ENCODE measurements at places on chromosomes 12 and 14.
A peak's percentile ranks its signal among the peaks of the same experiment; 100 is the strongest.

DNA sequence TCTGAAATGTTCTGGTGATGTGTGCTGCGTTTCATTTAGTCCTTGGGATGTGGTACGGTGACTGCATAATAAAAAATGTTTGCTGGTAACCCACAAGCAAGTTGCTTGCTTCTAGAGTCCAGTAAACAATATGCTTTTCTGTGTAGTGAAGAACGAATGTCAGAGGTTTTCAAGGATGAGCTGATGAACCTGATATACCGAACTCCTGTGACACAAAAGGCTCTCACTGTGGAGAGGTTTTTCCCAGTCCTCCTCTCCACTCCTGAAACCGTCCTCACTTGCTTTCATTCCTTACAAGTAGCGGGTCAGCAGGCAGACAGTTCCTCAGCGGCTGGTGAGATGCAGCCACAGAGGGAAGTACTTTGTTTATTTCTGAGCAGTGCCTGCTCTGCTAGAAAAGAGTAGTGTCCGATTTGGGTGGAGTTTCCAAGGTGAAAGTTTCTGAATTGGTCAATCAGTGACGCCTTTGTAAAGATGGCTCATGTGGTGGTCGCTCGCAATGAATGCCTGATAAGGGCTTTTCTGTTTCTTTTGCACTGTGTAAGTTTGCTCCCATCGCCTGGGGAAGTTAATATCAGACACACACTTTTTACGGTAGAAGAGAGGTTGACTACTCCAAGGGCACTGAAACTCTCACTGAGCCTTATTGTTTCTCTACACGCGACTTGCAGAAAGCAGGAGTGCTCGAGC lies 3.0 kb downstream of the ETV6 start:
- H3K27me3 ChIP-seq = no peaks in the 10 kb centered on the region
- no peak for ATAC-seq
- no peaks in the 10 kb centered on the region for H3K36me3 ChIP-seq
- peak overlapping the region; percentile 77 for H3K4me3 ChIP-seq
- peaks cover 5% of the 10 kb centered on the region for H3K4me1 ChIP-seq

- no peaks in the 10 kb centered on the region for H3K27me3 ChIP-seq
- no peak overlapping the region for H3K4me3 ChIP-seq
- H3K4me1 ChIP-seq = no peaks in the 10 kb centered on the region
- no peaks in the 10 kb centered on the region for H3K36me3 ChIP-seq
These were observed 911.7 kb upstream of the TMEM132C start for GRCh38 chr12:127355061-127355841.

- no peaks in the 10 kb centered on the region for H3K27me3 ChIP-seq
- no peak for ATAC-seq
- no peak overlapping the region for H3K27ac ChIP-seq
- no peaks in the 10 kb centered on the region for H3K36me3 ChIP-seq
- no peaks in the 10 kb centered on the region for H3K4me1 ChIP-seq
These were observed 36.9 kb downstream of the PSEN1 start for GRCh38 chr14:73173092-73173735.

DNA sequence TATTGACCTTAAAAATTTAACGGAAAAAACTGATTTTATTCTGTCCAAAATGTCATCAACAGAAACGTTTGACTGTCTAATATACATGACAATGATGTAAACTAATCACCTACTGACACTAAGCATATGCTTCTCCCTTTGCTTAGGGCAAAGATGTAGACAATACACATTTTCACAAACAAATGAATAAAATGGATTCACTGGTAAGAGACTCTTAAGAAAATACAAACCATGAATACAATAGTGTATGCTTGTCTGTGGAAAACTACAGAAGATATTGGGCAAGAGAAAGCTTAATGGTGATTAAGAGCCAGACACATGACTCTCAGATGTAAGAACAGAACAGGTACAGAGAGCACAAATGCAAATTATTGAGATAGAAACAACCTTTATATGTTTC lies 1248.7 kb downstream of the FSCB start:
- H3K36me3 ChIP-seq = no peaks in the 10 kb centered on the region
- H3K4me3 ChIP-seq = no peak overlapping the region
- no peaks in the 10 kb centered on the region for H3K27me3 ChIP-seq
- no peak for ATAC-seq

- ATAC-seq = no peak
- H3K27me3 ChIP-seq = no peaks in the 10 kb centered on the region
- H3K36me3 ChIP-seq = no peaks in the 10 kb centered on the region
- no peaks in the 10 kb centered on the region for H3K4me1 ChIP-seq
- H3K4me3 ChIP-seq = no peak overlapping the region
- H3K27ac ChIP-seq = no peak overlapping the region
These were observed 25.9 kb downstream of the PKP2 start for GRCh38 chr12:32870716-32871115.

- H3K27me3 ChIP-seq = no peaks in the 10 kb centered on the region
- ATAC-seq = no peak
- no peak overlapping the region for H3K27ac ChIP-seq
- no peaks in the 10 kb centered on the region for H3K4me1 ChIP-seq
- H3K36me3 ChIP-seq = peaks cover 53% of the 10 kb centered on the region
These were observed 29.6 kb downstream of the P2RX4 start for GRCh38 chr12:121239351-121240061.

DNA sequence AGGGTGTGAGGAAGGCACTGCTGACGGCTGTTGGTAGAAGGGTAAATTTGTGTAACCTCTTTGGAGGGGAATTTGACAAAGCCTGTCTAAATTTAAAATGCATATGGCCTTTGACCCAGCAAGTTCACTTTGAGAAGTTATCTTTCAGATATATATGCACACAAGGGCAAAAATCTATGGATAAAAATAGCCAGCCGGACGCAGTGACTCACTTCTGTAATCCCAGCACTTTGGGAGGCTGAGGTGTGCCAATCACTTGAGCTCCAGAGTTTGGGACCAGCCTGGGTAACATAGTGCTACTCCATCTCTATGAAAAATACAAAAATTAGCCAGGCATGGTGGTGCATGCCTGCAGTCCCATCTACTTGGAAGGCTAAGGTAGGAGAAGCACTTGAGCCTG lies 13.4 kb downstream of the UBC start:
- no peak overlapping the region for H3K4me3 ChIP-seq
- ATAC-seq = no peak
- H3K27me3 ChIP-seq = no peaks in the 10 kb centered on the region
- no peaks in the 10 kb centered on the region for H3K36me3 ChIP-seq
- peaks cover 38% of the 10 kb centered on the region for H3K4me1 ChIP-seq

GRCh38 chr12:84874125-84874824 lies 38.3 kb downstream of the SLC6A15 start:
- ATAC-seq = peak; percentile 58
- H3K36me3 ChIP-seq = no peaks in the 10 kb centered on the region
- H3K4me3 ChIP-seq = no peak overlapping the region
- no peaks in the 10 kb centered on the region for H3K27me3 ChIP-seq
- no peak overlapping the region for H3K27ac ChIP-seq

- no peak overlapping the region for H3K4me3 ChIP-seq
- no peaks in the 10 kb centered on the region for H3K27me3 ChIP-seq
- no peak overlapping the region for H3K27ac ChIP-seq
- no peaks in the 10 kb centered on the region for H3K36me3 ChIP-seq
- no peak for ATAC-seq
These were observed 21.6 kb downstream of the EXOC5 start for GRCh38 chr14:57246933-57247657.

DNA sequence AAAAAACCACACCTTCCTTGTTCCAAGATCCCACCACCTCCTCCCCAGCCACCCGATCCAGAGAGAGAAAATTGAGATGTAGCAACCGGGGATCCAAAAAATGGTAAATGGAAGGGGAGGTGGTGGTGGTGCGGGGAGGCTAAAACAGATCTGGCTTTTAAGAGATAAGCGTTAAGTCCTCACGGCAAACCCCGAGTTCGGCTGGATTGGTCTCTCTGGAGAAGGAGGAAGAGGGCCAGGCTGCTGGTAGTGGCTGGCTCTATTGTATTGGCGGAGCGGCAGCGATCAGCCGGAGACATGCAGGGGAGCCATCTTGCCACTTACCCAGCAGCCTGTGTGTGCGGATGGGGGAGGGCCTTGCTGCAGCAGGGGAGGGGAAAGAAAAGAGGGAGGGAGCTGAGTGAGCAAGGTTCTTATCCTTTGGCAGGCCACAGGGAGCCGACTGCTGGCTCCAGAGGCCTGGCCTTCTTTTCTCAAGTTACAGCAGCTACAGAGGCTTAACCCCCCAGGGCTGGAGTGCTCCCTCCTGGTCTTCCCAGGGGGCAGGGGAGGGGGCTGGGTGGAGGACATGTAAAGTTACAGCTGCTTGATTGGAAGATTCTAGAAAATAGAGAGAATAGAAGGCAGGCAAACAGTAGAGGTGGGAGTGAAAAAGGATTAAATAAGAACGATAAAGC lies 14.1 kb upstream of the CDH24 start:
- no peaks in the 10 kb centered on the region for H3K27me3 ChIP-seq
- peak overlapping the region; percentile 62 for H3K4me3 ChIP-seq
- ATAC-seq = peak; percentile 92
- H3K4me1 ChIP-seq = peaks cover 10% of the 10 kb centered on the region

GRCh38 chr12:92771001-92771400 lies 68.2 kb downstream of the PLEKHG7 start:
- no peak for ATAC-seq
- H3K36me3 ChIP-seq = peaks cover 19% of the 10 kb centered on the region
- peaks cover 3% of the 10 kb centered on the region for H3K4me1 ChIP-seq
- no peaks in the 10 kb centered on the region for H3K27me3 ChIP-seq
- no peak overlapping the region for H3K4me3 ChIP-seq

GRCh38 chr14:96906434-96906833 lies 109.3 kb downstream of the VRK1 start:
- H3K36me3 ChIP-seq = no peaks in the 10 kb centered on the region
- no peaks in the 10 kb centered on the region for H3K4me1 ChIP-seq
- H3K27ac ChIP-seq = no peak overlapping the region
- H3K4me3 ChIP-seq = no peak overlapping the region
- no peak for ATAC-seq
- H3K27me3 ChIP-seq = no peaks in the 10 kb centered on the region

DNA sequence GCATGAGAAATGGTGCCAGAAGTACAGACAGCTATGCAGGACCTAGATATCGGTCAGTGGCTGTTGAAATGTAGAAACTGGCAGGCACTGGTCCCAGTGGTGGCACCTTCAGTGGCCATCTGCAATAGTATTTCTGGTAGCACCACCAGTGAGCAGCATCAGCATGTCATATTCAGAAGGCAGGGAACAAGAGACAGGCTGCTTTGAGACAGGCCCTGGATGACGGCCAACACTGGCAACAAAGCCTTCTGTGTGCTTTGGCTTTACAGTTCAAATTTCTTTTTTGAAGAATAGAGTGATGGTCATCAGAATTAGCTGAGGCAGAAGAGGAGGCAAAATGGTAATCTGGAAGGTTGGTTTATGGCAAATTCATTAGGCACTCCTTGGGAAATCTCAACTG lies 273.4 kb upstream of the SLC16A7 start:
- no peak for ATAC-seq
- no peaks in the 10 kb centered on the region for H3K36me3 ChIP-seq
- H3K27me3 ChIP-seq = no peaks in the 10 kb centered on the region
- no peaks in the 10 kb centered on the region for H3K4me1 ChIP-seq
- no peak overlapping the region for H3K4me3 ChIP-seq
- H3K27ac ChIP-seq = no peak overlapping the region

- H3K4me1 ChIP-seq = no peaks in the 10 kb centered on the region
- no peak overlapping the region for H3K4me3 ChIP-seq
- no peak for ATAC-seq
These were observed 292.0 kb downstream of the RPAP3 start for GRCh38 chr12:47413806-47414205.

DNA sequence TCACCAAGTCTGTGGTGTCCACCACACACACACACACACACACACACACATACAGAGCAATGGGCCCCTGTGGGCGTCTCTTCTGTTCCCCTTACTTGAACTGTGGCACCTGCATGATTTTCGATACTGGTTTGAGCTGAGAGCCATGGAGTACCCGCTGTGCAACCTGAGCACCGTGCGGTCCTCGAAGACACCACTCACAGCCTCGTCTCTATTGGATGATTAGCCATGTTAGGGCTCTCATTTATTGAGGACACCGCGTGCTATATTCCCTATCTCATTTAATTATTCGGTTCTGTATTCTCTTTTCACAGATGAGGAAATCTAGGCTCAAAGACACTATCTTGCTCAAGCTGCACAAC lies 623 bp upstream of the C14orf132 start:
- H3K27me3 ChIP-seq = peaks cover 4% of the 10 kb centered on the region
- ATAC-seq = peak; percentile 0
- H3K27ac ChIP-seq = peak overlapping the region; percentile 91

GRCh38 chr12:15632708-15633107 lies 156.5 kb downstream of the EPS8 start:
- H3K36me3 ChIP-seq = peaks cover 15% of the 10 kb centered on the region
- ATAC-seq = no peak
- no peak overlapping the region for H3K4me3 ChIP-seq
- no peaks in the 10 kb centered on the region for H3K27me3 ChIP-seq
- peaks cover 36% of the 10 kb centered on the region for H3K4me1 ChIP-seq
- H3K27ac ChIP-seq = peak overlapping the region; percentile 1

DNA sequence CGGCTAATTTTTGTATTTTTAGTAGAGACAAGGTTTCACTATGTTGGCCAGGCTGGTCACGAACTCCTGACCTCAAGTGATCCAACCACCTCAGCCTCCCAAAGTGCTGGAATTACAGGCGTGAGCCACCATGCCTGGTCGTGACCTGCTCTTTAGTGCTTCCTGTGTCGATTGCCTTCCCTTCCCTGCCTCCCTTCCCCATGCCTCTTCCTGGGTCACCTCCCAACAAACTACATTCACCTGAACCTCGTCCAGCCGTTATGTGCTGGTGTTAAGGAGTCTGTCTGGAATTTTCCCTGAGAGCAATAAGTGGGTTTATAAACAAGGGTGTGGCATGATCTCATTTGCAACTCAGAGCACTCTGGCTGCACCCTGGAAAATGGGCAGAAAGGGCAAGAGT lies 32.1 kb upstream of the C12orf76 start:
- no peak for ATAC-seq
- no peaks in the 10 kb centered on the region for H3K36me3 ChIP-seq
- H3K27me3 ChIP-seq = no peaks in the 10 kb centered on the region
- H3K4me3 ChIP-seq = no peak overlapping the region
- no peak overlapping the region for H3K27ac ChIP-seq

- H3K27me3 ChIP-seq = no peaks in the 10 kb centered on the region
- no peaks in the 10 kb centered on the region for H3K36me3 ChIP-seq
- no peak overlapping the region for H3K4me3 ChIP-seq
- no peaks in the 10 kb centered on the region for H3K4me1 ChIP-seq
These were observed 587.4 kb downstream of the GALC start for GRCh38 chr14:87405563-87405962.

DNA sequence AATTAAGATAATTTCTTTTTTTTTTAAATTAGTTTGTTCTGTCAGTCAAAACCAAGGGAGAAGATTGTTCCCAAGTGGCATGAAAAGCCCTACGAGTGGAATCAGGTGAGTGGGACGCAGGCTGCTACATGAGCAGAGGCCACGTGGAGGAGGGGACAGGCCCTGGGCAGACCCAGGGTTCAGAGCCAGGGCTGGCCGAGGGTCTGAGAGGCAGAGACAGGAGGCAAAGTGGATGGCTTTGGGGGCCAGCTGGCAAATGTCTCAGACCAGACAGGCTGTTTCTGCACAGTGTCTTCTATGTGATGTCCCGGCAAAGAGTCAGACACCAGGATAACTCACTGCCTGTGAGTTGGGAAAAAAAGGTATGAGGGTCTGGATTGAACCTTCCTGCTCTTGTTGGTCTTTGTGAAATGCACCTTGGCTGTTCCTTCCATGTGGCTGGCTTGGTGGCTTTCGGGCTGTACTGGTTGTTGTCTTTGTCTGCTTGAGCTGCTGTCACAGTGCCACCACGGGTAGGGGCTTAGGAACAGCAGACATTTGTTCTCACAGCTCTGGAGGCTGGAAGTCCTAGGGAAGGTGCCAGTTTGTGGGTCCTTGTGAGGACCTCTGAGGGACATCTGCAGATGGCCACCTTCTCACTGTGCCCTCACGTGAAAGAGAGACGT lies 35.8 kb upstream of the ASPG start:
- H3K27me3 ChIP-seq = peaks cover 7% of the 10 kb centered on the region
- H3K4me3 ChIP-seq = no peak overlapping the region
- H3K4me1 ChIP-seq = peaks cover 7% of the 10 kb centered on the region
- no peak overlapping the region for H3K27ac ChIP-seq
- H3K36me3 ChIP-seq = no peaks in the 10 kb centered on the region
